ENCODE measurements at places on chromosomes 11 and 22. TPM values are rescaled to one million over a fixed set of nuclear protein-coding genes. Genes with fewer than 3 reads are reported as not detected.

The APOBEC3B gene
- not detected for total RNA-seq

The DGCR8 gene
- 37.2 TPM for total RNA-seq

The ZP1 gene
- total RNA-seq: not detected

The ASPHD2 gene
- total RNA-seq: 15.7 TPM

Data from suprapubic skin (tissue), 4 donors.